ENCODE measurements at places on chromosomes 2 and 18.

DNA sequence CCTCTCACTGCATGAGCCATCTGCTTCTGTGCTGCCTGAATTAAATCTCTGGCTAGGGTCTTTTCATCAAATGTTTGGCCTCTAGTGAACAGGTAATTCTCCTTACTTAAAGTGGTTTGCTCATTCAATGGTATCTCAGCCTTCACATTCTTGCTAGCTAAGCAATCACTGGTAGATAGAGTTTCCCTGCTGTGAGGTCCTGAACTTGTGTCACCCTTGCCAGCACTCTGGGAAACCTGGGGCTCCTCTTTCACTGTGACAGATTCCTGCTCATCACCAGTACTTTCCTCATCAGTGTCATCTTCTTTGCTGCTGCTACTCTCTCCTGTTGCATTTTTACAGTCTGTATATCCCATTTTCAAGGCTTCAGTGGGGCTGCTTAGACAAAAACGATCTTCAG, 69.1 kb upstream of the DTNB start:
- DNase-seq: no peak

DNA sequence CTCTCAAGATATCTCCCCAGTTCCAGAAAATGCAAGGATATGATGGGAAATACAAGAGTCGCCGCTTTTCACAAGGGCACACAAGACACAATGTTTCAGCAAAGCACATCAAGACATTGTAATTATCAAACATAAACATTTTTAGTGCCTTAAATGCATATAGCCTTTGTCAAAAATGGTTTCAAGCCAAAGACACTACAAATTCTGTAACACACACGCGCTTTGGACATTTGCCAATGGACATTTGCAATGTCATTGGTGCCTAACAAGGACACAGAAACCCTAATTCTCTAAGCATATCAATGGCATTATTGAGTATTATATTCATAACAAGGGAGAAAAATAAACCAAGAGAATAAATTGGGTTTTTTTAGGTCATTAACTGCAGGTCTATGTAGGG, 16.1 kb downstream of the ADD2 start:
- DNase-seq: no peak

- DNase-seq: no peak
Measured at GRCh38 chr18:34258176-34258575, 33.5 kb upstream of the NOL4 start.

DNA sequence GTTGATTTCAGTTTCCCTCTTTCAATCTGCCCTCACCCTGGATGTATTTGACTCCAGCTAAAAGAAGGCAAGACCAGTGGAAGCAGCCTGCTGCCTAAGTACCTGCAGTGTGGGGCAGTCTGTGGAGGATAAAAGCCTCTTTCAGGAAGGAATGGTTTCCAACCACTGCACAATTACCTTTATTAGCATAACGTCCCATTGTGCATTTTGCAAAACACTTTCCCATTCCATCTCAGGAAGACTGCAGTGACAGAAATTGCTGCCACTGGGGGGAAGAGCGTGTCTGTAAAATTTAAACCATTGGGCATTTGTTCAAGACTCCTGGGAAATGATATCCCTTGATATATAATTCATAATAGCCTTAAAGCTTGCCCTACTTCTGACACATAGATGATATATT, 26.2 kb downstream of the CYRIA start:
- DNase-seq: no peak

- DNase-seq: no peak
Measured at GRCh38 chr18:63168287-63168686, 151.3 kb downstream of the BCL2 start.

DNA sequence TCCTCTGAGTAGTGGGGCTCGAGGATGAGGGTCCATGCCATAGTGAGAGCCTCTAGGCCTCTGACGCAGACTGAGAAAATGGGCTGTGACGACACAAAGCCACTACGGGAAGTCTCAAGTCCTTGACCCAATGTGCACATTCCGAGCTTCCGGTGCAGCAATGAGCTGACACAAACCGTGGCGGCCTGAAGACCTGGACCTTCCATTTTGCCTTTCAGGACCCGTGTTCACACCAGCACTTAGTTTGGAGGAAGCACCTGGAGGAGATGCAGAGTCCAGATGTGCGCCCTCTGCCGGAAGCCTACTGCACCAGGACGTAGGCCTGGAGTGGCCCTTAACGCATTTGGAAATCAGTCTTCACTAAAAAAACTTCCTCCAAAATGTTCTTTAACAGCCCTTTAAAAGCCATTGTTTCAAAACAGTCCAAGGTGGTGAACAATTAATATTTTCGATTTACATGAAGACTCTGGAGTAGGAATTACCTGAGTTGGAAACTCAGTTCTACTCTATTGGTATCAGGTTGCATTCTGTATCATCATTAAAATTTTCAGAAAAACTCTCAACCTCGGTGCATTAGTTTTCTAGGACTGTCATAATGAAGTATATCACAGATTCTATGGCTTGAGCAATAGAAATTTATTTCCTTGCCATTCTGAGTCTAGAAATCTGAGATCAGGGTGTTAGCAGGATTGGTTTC, 33.9 kb downstream of the BMP10 start:
- peak; percentile 66 for DNase-seq

GRCh38 chr2:186733414-186733813, 39.6 kb downstream of the FAM171B start:
- DNase-seq: no peak

GRCh38 chr2:89851583-89851905, 1160.1 kb downstream of the RPIA start:
- no peak for DNase-seq

- no peak for DNase-seq
Measured at GRCh38 chr2:165067643-165068486, 112.5 kb upstream of the SLC38A11 start.

- DNase-seq: no peak
Measured at GRCh38 chr2:126775300-126775985, 119.5 kb downstream of the GYPC start.

- DNase-seq: peak; percentile 25
Measured at GRCh38 chr18:78728784-78729467, 250.7 kb upstream of the SALL3 start.

GRCh38 chr2:134247679-134248078, 6.2 kb upstream of the MGAT5 start:
- no peak for DNase-seq

DNA sequence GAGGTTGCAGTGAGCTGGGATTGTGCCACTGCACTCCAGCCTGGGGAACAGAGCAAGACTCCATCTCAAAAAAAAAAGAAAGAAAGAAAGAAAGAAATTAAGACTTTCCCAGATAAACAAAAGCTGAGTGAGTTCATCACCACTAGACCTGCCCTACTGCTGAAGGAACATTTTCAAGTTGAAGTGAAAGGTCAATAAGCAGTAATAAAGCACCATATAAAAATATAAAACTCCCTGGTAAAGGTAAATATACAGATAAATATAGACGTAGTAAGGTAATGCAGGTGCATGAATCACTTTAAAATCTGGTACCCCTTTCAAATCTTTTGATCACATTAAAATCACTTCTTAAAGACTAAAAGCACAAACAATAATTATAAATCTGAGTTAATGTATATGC, 42.6 kb downstream of the UNC50 start:
- DNase-seq: no peak

DNA sequence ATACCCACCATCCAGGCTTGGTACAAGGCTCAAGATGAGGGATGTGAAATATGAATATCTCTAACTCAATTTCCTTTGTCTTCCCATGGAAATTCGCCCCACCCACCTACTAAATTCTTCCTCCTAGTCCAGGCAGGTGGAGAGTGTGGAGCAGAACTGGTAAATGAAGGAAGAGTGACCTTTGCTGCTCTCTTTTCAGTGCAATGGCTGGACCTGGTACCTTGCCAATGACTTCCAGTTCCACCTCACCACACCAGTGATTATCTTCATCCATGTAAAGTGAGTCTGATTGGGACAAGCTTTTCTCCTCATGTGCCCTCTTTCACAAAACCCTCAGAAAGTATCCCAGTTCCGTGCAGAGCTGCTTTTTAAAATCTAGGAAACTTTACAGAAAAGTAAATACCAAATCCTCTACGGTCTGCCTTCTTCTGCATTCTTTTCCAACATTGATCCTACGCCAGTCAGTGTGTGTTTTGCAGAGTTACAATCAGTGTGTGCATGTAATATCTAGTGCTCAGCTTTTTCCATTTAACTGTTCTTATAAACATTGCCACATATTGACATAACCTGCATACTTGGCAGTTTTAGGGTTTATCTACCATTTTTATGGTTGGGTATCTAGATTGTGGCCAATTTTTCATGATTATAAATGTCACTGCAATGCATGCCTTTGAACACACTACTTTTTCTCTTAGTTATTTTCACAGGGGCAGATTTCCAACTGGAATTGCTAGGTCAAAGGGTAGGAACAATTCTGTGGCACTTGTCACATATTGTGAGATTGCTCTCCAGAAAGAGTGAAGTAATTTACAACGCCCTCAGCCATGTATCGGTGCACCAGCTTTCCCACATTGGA, 86.5 kb upstream of the SEC11C start:
- no peak for DNase-seq

- DNase-seq: no peak
Measured at GRCh38 chr2:124079045-124079444, 54.0 kb downstream of the CNTNAP5 start.

DNA sequence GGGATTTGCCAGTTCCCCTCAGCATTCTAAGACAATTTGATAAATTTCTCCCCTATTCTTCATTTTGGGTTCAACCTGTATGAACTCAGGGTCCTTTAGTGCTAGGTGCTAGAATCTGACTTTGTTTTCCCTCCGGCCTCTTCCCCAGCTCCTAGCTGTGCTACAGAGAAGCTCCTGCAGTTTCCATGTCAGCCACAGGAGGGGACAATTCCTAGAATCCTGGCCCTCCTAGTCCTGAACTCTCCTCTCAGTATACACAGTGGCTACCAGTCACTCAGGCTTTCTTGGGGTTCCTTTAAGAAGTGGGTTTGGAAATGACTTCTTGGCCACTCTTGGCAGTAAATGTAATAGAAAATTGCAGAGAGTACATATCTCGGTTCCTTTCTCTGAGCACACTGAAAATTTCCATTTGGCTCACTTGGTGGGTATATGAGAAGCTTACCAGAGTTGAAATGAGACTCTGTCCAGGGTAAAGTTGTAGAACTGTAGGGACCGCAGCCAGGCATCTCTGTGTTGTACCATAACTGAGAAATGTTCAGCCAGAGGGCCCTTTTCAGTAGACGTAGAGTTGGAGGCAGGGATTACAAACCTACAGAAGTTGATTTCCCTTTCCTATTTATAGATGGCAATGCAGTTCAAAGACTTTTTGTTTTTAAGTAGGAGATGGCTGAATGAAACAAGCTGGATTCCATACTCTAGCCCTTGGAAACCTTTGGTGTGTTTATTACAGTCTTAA, 5.0 kb upstream of the CHST10 start:
- no peak for DNase-seq

DNA sequence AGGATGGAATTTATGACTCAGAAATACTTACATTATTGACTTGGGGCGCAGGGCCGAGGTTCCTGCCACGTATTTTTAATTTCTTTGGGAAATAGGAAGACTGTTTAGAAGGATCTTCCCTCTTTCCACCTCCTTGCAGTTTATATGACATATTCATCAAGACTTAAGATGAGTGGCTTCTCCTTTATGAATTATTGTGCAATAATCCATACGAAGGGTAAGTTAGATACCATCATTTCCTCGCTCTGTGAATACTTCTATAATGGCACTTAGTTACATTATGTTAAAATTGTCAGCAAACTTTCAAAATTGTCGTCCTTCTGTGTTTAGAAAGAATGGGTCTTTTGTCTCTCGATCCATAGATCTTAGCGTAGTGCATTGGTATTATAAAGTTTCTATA, 328.8 kb upstream of the UBE2E3 start:
- no peak for DNase-seq

- DNase-seq: no peak
Measured at GRCh38 chr2:119205001-119205706, 18.5 kb upstream of the STEAP3 start.

- no peak for DNase-seq
Measured at GRCh38 chr2:157476953-157477709, 33.2 kb upstream of the CYTIP start.

GRCh38 chr18:48216639-48217257, 192.4 kb downstream of the ZBTB7C start:
- no peak for DNase-seq

GRCh38 chr2:64142741-64143168, 1.5 kb downstream of the PELI1 start:
- DNase-seq: no peak

DNA sequence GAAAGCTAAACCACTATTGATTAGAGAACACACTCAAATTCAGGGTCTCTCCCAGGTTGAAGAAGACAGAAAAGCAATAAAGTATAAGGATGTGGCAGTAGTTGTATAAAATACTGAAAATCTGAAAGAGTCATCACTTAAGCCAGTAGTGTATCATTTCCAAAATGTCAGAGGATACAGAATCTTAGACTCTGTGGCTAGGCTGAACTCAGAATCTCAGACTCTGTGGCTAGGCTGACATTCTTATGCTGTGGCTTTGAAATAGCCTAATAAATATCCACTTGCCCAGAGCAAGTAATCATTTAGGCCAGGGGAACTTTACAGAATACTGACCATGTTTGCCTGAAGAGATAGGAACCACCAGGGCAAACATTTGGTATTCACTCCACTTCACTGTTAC, 13.1 kb downstream of the MCFD2 start:
- no peak for DNase-seq

DNA sequence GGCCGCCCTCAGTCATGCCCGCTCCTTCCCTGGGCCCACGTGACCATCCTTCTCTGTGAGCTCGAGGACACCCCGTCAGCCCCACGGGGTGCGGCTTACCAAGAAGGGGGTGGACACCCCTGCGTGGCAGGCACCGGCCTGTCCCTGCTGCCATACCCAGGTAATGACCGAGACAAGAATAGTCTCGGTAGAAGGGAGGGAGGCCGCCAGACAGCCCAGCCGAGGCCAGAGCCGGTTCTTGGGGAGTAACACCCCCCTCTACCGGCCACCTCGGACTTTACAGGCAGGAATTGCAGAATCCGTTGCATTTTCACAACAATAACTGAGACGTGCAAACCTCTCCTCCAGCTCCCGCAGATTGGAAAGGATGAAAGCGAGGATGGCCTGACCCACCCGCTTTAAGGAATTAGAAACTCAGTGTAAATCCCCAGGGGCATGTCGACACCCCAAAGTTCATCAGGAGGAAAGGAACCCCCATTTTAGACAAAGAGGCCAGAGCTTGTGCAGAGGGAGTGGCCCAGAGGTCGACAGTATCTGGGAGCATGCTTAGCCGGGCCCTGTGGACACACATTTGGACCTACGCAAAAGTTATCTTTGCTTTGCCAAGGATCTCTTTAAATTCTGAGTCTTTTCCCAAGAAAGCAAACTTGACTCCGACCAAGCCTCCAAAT, 60.1 kb upstream of the GLI2 start:
- peak; percentile 77 for DNase-seq

GRCh38 chr2:140797718-140798117, 1333.1 kb downstream of the LRP1B start:
- no peak for DNase-seq

DNA sequence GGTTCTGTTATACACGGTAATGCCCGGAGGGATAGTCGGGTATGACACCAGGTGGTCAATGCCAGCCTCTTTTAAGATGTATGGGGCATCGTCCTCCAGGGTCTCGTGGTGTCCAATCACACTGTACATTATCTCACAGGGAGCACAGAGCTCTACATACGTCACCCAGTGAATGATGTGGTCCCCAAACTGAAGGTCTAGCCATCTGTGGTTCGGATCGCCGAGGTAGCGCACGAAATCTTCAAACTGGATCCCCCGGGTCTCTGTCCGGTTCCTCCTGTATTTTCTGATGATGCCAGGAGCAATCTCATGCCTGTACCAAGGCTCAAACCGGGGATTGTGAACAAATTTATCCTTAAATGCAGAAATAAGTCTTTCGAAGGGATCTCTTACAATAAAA, 24.1 kb downstream of the CHST10 start:
- DNase-seq: no peak
